NCI-H510A treated with DMSO at 0.1 percent for 48 hours (cell line): ENCODE measurements at places on chromosomes 3 and 15.

- no peak for DNase-seq
Measured at GRCh38 chr3:12910356-12911099, 69.2 kb upstream of the RPL32 start.

GRCh38 chr15:78347586-78348543 is 7.7 kb downstream of the CRABP1 start:
- peak; percentile 85 for DNase-seq

GRCh38 chr3:17025594-17026139 is 140.9 kb downstream of the PLCL2 start:
- no peak for DNase-seq

- no peak for DNase-seq
Measured at GRCh38 chr15:89111352-89111751, 23.1 kb downstream of the ABHD2 start.

DNA sequence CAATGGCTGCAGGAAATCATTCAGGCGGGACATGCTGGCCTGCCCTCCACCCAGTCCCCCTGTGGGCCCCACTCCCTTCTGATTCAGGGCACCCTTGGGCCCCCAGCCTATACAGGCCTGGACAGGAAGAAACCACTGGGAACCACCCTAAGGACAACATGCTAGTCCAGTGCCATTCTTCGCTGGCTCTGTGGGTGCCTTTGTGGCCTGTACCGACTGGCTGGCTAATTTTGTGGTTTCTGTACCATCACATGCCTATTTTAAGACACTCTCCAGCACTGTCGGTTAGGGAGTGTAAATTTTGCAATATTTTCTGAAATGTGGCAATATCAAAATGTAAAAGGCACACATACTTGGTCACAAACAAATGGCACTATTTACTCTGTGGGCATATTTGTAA is 61.4 kb upstream of the POLG start:
- DNase-seq, result no peak

DNA sequence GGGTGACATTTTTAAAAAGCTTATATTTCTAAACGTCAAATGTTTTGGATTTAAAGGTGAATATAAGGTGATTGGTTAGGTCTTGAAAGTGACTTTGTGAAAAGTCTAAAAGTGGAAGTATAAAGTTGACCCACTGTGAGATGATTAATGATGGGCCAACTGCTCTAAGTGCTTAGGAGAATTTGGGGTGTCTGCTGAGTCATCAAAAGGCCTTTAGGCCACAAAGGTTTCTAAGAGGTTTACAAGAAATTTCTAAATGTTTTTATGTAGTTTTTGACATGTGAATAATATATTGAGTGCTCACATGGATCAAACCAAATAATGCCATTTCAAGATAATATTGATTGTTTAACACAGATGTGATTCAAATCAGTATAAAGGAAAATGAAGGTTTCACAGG is 39.2 kb upstream of the SLC2A2 start:
- no peak for DNase-seq

GRCh38 chr3:122936335-122936734 is 91.2 kb downstream of the SEMA5B start:
- no peak for DNase-seq

GRCh38 chr15:31501536-31502157 is 175.0 kb downstream of the KLF13 start:
- DNase-seq, result no peak

DNA sequence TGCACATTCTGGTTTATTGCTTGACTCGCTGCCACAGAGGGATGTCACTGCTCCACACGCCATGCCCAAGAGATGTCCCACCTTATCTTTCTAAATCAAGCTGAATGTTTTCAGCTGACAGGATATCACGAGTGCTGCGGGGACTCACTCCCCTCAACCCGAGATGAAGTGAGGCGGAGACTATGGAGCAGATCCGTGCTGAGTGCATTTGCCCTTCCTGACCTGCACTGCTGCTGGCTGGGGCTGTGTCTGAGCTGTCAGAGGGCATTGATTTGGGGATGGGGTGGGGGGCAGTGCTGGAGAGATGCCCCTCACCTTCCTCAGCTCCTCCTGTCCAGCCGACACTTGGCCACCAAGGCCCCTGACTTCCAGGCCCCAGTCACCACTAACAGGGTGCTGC is 40.5 kb upstream of the CSPG4 start:
- no peak for DNase-seq

GRCh38 chr3:126340943-126341754 is 16.1 kb downstream of the KLF15 start:
- DNase-seq, result no peak

DNA sequence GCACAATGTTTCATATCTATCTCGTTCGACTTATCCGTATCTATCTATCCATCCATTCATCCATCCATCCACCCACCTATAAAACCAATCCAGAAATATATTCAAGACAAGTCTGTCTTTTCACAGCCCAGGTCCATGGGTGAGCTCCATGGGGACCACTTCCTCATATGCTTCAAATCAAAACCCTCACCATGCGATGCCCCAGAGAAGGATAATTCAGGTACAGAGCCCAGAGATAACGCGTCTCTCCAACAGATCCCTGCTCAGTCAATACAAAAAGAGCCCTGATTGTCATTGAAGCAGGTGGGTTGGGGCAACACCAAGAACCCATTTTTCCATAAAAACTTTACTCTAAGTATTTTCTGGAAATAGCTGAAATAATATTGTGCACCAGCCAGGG is 47.2 kb downstream of the PCSK6 start:
- no peak for DNase-seq

GRCh38 chr3:157058392-157059071 is 101.4 kb downstream of the CCNL1 start:
- DNase-seq, result no peak

DNA sequence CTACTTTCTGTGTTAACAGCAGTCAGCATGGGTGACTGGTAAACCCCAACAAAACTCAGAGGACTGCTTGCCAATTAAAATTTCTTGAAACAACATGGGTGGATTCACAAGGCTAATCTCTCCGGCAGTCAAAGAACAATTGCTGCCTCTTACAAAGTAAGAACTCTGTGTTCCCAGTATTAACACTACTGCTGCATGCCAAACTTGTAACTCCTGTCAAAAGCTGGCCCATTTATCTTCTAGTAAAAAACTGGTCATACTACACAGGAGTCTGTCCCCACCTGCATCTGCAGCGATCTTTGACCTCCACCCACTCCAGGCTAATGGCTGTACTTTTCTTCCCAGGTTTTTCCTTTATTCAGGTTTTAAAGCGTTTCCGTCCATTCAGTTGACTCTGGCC is 8.7 kb upstream of the ZNF589 start:
- DNase-seq, result no peak

- no peak for DNase-seq
Measured at GRCh38 chr15:60667190-60667868, 188.4 kb upstream of the ICE2 start.

DNA sequence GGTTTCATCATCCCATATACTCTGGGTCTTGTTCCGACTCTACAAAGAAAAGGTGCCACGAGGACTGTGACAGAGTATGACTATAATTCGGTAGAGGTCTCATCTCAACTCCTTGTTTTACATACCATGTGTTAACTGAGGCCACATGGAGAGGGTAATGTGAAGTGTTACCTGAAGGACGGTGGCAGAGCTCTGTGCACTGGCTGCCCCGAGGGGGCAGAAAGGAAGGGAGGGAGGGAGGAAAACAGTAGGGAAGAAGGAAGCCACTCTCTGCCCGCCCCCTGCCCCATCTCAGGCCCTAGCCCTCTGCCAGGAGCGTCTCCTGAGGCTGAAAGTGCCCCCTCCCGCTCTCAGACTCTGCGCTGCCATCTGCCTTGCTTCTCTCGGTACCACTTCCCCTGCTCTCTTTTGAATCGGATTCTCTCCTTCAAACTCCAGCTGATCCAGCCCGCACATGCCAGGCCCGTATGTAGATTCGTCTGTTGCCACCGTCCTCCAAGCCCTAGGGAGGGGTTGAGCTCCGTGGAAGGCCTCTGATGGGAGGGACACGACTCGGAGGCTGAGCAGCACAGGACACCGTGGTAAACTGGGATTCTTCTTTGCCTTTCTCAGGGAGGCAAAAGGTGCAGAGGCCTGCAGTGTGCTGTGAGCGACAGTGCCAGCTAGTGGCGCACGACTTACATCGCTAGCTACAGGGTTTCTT is 70.5 kb upstream of the ATP10A start:
- peak; percentile 28 for DNase-seq

DNA sequence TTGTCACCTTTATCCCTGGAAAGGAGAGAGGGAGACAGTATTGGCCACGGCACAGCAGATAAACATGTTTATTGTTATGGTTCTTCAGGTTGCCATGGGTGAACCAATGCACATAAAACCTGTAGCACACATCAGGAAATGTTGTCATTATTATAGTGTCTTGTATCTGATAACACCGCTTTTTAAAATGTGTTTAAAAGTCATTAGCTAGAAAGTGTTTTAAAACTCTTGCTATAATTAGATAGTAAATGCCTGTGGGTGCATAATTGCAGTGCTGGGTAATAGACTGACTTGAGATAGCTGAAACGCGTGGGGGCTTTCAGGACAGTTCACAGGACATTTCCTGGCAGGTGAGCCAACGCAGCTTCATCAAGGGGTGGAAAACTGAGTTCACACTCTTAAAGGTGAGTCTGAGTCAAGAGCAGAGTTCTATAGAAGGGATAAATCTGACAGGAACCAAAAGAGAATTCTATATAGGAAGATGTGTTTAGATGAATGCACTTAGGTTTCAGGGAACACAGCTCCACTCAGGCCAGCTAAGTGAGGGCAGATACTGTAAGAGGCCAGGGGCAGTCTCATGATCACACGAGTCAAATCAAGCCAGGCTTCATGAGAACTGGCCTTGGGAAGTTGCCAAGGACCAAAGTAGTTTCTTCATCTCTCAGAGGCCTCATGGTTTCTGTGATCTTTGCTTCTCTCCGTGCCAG is 35.6 kb upstream of the PPP4R2 start:
- DNase-seq, result peak; percentile 17

GRCh38 chr3:14371573-14372474 is 30.6 kb upstream of the SLC6A6 start:
- DNase-seq, result peak; percentile 82

GRCh38 chr3:52880047-52880446 is 17.3 kb downstream of the STIMATE start:
- DNase-seq, result peak; percentile 21

GRCh38 chr3:132256989-132257388 is 60.2 kb upstream of the ACP3 start:
- DNase-seq, result peak; percentile 54

DNA sequence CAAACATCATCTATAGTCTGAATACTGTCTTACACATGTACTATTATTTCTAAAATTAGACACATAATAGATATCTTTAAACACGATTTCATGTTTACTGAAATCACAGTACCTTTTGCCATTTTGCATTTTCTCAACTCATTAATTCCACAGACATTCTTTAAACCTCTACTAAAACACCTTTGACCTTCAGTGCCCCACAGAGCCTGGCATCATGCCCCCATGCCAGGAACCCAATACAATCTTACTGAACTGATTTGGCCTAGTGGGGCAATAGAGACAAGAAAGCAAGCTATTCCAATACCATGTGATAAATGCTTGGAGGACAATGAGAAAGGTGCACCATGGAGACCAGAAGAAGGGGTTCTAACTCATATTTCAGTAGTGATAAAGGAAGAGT is 19.3 kb upstream of the GUCA1C start:
- no peak for DNase-seq

- no peak for DNase-seq
Measured at GRCh38 chr3:197782230-197782629, 8.8 kb upstream of the LRCH3 start.

DNA sequence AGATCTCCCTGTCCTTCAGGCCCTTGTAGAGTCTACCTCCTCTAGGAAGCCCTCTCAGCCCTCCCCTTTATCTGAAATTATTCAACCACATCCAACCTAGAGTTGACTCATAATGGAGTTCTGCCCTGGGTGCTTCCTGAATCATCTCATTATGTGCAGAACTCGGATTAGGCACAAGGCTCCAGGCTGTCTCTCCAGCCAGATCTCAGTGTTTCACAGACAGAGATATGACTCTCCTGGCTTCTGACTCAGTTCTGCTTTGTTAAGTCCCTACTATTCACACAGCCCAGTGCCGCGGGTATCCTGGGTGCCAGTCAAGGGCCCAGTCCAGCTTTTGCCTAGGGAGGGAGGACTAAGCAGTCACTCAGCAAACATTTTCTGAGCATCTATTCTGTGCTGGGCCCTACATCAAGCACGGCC is 9.3 kb downstream of the STRA6 start:
- DNase-seq, result no peak

- no peak for DNase-seq
Measured at GRCh38 chr15:59306520-59307164, 66.0 kb downstream of the MYO1E start.

DNA sequence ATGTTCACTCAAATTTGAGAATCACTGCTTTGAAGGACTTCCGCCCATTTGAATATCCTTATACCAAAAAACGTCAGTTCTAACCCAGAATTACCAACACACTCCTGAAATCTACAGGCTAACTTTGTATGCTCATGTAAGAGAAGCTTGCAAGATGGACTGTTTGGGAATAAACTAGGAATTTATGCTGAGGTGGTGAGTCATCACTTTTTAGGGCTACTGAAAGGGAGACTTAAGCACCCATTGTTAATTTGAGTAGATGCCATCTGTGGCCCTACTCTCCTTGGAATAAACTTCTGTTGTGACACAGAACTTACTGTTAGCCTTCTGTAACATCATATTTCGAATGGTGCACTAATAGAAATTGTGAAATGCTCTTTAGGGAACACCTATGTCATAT is 74.6 kb downstream of the FGF12 start:
- no peak for DNase-seq

DNA sequence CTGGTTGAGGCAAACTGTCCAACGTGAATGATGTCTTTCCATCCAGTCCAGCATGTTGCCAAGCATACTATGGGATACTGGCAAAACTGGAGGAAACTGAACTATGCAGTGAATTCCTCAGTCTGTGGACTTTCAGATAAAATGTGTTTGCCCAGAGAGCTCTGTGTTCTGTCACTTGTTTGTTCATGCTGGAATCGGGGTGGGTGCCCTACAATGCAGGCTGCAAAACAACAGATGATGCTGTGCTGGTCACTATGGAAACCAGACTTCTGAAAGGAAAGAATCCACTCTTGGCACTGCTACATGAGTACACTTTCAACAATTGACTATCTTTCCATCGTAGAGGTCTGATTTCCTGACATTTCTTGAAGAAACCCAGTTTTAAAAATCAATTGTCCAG is 272.5 kb upstream of the ARHGEF26 start:
- no peak for DNase-seq

DNA sequence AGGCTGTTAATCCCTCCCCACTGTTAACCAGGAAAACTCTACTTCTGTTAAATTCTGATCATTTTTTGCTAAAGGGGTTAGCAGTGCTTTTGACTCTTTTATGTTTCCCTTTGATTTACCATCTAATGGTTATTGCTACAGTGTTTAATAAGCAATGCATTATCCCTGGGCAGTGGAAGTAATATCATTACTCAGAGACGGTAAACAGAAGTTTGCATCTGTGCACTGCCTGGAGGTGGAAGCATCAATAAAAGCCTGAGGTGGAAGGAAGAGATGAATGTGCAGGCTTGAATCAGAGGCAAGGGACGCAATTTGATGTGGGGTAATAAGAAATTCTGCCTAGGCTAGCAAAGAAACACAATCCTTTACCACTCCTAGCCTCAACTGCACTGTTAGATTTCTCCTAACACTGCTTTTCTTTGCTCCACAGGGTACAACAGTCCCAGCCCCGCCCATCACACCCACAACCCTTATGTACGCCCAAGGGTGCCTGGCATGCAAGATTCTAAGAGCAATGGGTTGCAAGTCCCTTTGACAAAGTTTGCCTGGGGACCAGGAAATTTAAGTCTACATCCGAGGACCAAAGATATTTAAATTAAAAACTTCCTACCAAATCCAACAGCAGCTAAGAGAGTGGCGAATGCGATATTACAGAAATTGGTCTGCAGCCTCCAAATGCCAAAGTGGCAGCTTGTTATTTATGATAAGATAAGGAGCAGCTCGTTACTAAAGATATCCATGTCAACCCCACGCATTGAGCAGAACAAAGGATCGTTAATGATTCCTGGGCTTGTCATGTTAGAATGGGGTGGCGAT is 261.4 kb downstream of the FHIT start:
- DNase-seq, result no peak
